ENCODE measurements at places on chromosomes 7 and 10. TPM values are rescaled to one million over a fixed set of nuclear protein-coding genes. Genes with fewer than 3 reads are reported as not detected.

DNA sequence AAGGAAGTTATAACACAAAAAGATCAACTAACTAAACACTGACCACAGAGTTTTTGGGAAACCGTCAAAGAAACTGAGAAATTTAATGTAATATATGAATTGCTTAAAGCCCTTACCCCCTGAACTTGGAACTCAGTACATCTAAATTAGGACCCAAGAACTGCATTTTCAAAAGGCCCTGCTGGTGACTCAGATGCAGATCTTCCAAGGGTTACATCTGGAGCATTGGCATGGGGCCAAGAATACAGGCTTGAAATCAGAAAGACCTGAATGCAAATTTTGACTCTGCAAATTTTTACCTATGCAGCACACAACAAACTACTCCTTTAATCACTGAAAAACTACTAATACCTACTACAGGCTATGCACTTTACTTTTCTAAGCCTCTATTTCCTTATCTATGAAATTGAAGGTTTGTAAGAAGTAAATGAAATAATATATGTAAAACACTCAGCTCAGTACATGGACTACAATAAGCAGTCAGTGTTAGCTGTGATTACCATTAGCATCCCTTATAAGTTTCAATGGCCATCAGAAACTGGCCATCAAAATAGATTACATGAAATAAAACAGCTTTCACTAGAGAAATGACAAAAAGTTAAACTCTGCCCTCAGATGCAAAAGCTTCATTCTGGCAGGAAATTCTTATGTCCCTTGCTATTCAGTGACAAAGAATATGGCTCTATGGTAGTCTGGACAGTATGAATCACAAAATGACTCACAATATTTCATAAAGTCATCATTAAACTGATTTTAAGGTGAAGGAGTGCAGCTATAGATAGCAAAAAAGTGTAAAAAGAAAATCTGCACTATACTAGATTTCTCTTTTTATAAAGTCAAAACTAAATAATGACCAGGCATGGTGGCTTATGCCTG lies 43.6 kb downstream of the NSUN6 start:
- H3K4me1 ChIP-seq: peaks cover 4% of the 10 kb centered on the region
- peak overlapping the region; percentile 13 for H3K27ac ChIP-seq
- H3K27me3 ChIP-seq: no peaks in the 10 kb centered on the region
- H3K36me3 ChIP-seq: no peaks in the 10 kb centered on the region

- H3K4me3 ChIP-seq: no peak overlapping the region
- no peaks in the 10 kb centered on the region for H3K4me1 ChIP-seq
- no peak overlapping the region for H3K27ac ChIP-seq
- DNase-seq: no peak
- no peaks in the 10 kb centered on the region for H3K27me3 ChIP-seq
Measured at GRCh38 chr10:11176746-11177145, 159.1 kb downstream of the CELF2 start.

- H3K4me1 ChIP-seq: no peaks in the 10 kb centered on the region
- H3K4me3 ChIP-seq: no peak overlapping the region
- no peaks in the 10 kb centered on the region for H3K36me3 ChIP-seq
Measured at GRCh38 chr10:132163278-132163765, 23.4 kb upstream of the DPYSL4 start.

GRCh38 chr10:132146941-132147915 lies 39.5 kb upstream of the DPYSL4 start:
- no peaks in the 10 kb centered on the region for H3K27me3 ChIP-seq
- no peak overlapping the region for H3K27ac ChIP-seq
- no peaks in the 10 kb centered on the region for H3K4me1 ChIP-seq
- no peaks in the 10 kb centered on the region for H3K36me3 ChIP-seq
- no peak overlapping the region for H3K4me3 ChIP-seq

DNA sequence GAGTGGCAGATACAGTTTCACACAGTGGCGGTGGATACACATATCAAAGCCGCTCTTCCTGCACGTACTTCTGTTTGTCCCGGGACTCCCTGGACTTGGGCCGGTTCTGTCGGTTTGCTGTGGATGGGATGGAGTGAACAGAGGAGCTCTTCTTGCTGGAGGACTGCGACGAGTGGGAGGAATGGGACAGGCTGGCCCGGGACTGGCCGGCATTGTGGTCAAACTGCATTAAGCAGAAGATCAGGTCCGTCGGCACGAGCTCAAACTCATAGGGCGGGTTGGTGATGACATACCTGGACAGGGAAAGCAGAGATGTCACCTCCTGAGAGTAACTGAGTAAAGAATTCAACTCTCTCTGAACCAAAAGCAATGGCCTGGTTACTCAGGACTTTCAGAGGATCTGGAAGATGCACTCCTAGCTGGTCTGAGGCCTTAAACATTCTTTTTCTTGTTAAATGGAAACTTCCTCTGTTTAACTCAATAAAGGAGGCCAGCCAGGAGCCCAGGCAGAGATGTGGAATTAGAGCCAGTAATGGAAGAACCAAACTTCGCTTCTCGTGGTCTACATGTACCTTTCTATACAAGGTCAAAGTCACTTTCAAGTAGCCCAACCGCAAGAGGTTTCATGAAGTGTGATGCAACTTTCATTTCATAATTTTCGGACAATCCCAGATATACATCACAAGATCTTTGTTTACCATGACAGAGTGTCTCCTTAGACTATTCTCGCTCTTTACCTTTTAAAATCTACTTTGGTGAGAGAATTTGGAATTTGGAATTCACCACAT lies 750.2 kb downstream of the KCNMA1 start:
- DNase-seq: no peak
- H3K27ac ChIP-seq: no peak overlapping the region
- no peaks in the 10 kb centered on the region for H3K27me3 ChIP-seq
- H3K4me3 ChIP-seq: no peak overlapping the region
- H3K36me3 ChIP-seq: no peaks in the 10 kb centered on the region
- no peaks in the 10 kb centered on the region for H3K4me1 ChIP-seq

- no peaks in the 10 kb centered on the region for H3K36me3 ChIP-seq
- no peak for DNase-seq
- H3K27me3 ChIP-seq: no peaks in the 10 kb centered on the region
- no peaks in the 10 kb centered on the region for H3K4me1 ChIP-seq
Measured at GRCh38 chr10:28945959-28946358, 268.6 kb downstream of the BAMBI start.

- no peak overlapping the region for H3K27ac ChIP-seq
- DNase-seq: no peak
- H3K4me1 ChIP-seq: no peaks in the 10 kb centered on the region
Measured at GRCh38 chr7:159040912-159041711, 103.6 kb downstream of the VIPR2 start.

GRCh38 chr10:118383699-118384098 lies 41.6 kb upstream of the FAM204A start:
- no peak overlapping the region for H3K4me3 ChIP-seq
- H3K36me3 ChIP-seq: no peaks in the 10 kb centered on the region
- H3K4me1 ChIP-seq: no peaks in the 10 kb centered on the region
- no peaks in the 10 kb centered on the region for H3K27me3 ChIP-seq
- DNase-seq: no peak

- no peak for DNase-seq
- H3K36me3 ChIP-seq: no peaks in the 10 kb centered on the region
- no peaks in the 10 kb centered on the region for H3K4me1 ChIP-seq
- H3K4me3 ChIP-seq: no peak overlapping the region
Measured at GRCh38 chr10:60527676-60528075, 138.0 kb upstream of the ANK3 start.

DNA sequence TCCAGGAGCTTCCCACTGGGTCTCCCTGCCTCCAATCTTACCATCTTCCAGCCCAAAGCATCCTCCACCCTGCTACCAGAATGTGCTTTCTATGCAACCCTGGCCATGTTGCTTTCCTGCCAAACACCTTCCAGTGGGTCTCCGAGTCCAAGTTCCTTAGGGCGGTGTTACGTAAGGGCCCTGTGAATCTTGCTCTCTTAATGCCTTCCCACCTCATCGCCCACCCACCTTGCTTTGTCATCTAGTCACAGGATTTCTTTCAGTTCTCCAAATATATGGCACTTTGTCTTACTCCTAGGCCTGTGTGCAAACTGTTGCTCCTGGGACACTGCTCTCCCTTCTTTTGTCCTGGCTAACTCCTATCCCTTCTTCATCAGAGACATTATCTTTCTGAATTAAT lies 344.5 kb downstream of the RPS24 start:
- no peaks in the 10 kb centered on the region for H3K36me3 ChIP-seq
- no peak overlapping the region for H3K27ac ChIP-seq
- H3K4me3 ChIP-seq: no peak overlapping the region

Gene CLCN1
- under 0.01 TPM for total RNA-seq

Gene IL15RA
- total RNA-seq: 13.7 TPM

Gene GPR158
- 0.33 TPM for total RNA-seq

Gene GHRHR
- not detected for total RNA-seq

Gene ICA1
- total RNA-seq: under 0.01 TPM

Gene C7orf57
- total RNA-seq: not detected
